ENCODE measurements at places on chromosomes 7 and 10.

DNA sequence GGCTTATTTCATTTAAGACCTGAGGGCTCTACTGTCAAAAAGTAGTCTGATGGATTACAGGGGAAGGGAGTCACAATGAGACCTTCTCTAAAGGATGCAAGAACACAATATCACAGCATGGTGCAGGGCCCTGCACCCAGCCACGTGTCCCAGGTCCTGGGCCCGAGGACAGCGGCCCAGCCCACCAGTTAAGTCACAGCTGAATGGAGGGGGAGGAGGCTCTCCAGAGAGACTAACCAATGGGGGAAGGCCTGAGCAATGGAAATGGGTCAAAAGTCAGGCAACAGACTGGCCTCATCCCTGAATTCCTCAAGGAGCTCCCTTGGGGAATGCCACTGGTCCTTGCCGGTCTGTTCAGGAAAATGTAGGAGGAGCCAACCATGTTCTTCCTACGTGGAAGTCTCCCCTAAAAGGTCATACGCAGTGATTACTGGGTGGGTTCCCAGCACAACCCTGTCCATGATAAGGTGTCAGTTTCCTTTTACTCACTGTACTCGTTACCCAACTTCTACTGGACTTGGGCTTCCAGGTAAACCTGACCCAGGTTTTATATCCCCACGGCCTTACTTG, 28.3 kb downstream of the CCDC3 start:
- DNase-seq: no peak

- peak; percentile 37 for DNase-seq
Observed at GRCh38 chr7:79506481-79506880, 53.0 kb upstream of the MAGI2 start.

GRCh38 chr7:130500463-130500862, 8.6 kb downstream of the MEST start:
- no peak for DNase-seq

GRCh38 chr7:124106575-124106974, 73.7 kb upstream of the TMEM229A start:
- DNase-seq: no peak

GRCh38 chr7:77699056-77699455, 2.8 kb downstream of the RSBN1L start:
- DNase-seq: no peak

GRCh38 chr10:17737027-17737965, 14.7 kb upstream of the TMEM236 start:
- no peak for DNase-seq

GRCh38 chr7:158302274-158303070, 285.2 kb downstream of the PTPRN2 start:
- DNase-seq: no peak

GRCh38 chr10:115945701-115946445, 327.1 kb downstream of the GFRA1 start:
- no peak for DNase-seq

DNA sequence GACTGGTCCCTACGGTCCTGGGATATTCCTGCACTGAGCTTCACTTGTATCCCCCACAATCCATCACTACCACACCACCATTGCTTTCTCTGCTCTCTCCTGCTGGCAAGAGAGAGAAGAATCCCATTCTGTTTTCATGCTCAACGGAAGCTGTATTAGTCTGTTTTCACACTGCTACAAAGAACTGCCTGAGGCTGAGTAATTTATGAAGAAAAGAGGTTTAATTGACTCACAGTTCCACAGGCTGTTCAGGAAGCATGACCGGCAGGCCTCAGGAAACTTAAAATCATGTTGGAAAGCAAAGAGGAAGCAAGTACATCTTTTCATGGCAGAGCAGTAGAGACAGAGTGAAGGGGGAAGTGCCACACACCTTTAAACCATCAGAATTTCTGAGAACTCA, 260.4 kb upstream of the LYZL1 start:
- no peak for DNase-seq

DNA sequence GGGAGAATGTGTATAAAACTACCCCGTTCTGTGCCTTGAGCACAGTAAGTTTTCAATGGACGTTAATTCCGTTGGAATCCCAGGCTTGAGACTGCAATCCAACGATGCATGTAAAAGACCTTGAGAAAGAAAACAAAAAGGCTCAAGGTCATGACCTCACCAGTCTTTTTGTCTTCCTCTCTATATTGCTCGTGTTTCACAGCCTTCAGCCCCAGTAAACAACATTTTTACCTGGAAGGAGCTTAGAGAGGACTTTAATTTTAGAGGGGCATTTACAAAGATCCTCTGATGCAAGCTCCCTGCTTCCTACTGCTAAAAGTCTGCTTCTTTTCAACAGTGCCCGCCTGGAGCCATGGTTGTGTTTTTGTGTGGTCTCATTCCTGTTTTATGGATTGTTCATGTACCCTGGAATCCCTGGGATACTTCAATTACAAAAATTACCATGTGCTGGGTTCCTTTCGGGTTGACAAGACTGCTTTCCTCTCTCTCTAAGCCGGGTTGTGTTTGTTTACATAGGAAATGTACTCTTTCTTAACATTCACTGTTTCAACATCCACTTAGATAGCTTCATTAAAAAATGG, 320.1 kb upstream of the NFE2L3 start:
- DNase-seq: no peak

DNA sequence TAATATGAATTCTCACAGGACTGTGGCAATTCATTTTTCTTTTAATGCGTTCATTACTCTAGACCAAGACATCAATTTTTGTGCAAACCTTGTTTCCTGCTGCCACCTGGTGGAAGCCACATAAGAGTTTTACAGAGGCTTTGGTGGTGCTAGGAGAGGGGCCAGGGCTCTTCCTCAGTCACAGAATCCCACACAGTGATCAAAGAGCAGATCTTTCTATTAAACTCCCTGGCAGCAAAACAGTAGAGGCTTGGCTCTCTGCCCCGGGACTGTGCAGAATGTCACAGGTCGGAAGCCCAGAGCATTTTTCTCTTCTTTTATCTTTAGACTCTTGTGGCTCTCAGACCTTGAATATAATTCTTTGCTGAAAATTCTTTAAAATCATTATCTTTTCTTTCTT, 506.4 kb upstream of the C7orf33 start:
- DNase-seq: peak; percentile 2

DNA sequence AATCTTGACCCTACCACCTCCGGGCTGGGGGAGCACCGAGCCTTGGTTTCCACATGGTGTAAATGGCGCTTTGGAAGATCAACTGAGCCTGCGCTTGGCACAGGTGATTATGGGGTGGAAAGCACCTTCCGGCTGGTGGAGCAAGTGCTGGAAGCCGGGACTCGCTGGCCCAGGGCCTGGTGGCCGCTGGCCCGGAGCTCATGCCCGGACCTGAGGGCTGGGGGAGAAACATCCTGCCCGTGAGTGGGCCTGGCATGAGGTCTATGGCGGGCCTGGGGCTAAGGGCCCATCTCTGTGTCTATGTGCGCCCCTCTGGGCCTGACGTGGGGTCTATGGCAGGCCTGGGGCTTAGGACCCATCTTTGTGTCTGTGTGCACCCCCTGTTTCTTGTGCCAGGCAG, 14.2 kb upstream of the LFNG start:
- DNase-seq: no peak

- DNase-seq: no peak
Observed at GRCh38 chr7:98568891-98569290, 48.2 kb upstream of the NPTX2 start.

GRCh38 chr7:50396856-50397255, 53.3 kb downstream of the FIGNL1 start:
- no peak for DNase-seq

GRCh38 chr7:52831321-52831720, 204.1 kb upstream of the POM121L12 start:
- no peak for DNase-seq

GRCh38 chr10:52571516-52572182, 200.9 kb downstream of the MBL2 start:
- DNase-seq: no peak

GRCh38 chr7:91085175-91085574, 179.1 kb upstream of the FZD1 start:
- DNase-seq: no peak

DNA sequence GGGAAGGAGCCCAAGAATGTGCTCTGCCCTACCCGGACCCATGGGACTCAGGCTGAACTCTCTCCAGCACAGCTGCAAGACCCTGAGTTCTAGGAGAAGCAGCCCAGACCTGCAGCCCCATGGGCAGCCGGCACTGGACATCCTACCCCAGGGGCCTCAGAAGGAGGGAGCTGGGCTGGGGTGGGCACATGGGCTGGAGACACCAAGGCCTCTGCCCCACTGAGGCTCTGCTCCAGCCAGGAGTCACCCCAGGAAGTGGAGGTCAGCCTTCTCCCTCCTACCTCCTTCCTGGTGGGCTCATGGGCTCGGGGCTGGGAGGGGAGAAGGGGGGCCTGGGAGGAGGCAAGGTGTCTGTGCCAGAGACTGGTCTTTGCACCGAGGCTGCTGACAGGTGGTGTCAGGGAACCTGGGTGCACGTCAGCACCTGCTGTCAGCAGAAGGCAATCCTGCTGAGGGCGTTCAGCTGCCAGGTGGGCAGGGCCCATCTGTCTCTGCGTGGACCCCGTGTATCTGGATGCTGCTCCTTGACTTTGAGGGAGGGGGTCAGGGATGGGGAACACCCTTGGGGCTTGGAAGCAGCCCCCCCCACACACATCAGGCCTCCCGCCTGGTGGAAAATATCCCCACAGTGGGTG, 95.2 kb downstream of the PDGFA start:
- DNase-seq: no peak

DNA sequence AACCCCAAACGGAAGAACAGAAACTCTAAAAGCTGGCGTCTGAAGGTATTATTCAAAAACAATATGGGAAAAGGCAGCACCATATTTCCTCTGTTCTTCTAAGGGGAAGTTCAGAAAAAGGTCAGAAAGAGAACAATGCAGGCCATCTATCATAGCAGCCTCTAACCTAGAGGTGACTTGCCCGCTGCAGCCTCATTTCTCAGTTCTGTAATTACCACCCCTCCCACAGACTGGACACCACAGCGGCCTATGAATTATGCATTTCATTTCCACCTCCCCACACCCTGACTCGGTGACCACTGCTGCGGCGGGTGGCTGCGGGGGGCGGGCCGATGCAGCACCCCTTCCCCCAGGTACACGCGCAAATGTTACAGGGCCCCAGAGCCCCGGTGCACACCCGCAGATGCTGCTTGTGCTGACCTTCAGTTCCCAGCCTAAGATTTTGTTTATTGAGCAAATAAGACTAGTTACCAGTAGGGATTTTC, 125.5 kb downstream of the CLEC2L start:
- no peak for DNase-seq

DNA sequence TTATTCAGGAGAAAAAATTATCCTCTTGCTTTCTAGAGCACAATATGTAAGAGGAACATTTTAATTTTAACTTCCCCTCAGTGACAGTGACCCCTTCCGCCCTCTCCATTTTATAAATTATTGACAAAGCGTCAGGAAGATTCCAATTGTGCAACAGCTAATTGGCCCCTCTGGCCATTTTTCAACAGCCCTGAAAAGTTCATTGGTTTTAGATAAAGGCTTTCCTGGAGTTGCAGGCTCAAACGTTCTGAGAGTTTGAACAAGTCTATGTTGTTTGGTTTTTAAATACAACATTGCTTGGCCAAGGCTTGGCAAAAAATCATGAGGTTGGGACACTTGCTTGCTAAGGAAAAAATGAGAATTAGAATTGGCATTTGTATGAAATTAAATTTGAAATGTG, 422.2 kb upstream of the ANKRD30A start:
- DNase-seq: no peak

GRCh38 chr10:19316204-19316870, 267.7 kb downstream of the MALRD1 start:
- no peak for DNase-seq

DNA sequence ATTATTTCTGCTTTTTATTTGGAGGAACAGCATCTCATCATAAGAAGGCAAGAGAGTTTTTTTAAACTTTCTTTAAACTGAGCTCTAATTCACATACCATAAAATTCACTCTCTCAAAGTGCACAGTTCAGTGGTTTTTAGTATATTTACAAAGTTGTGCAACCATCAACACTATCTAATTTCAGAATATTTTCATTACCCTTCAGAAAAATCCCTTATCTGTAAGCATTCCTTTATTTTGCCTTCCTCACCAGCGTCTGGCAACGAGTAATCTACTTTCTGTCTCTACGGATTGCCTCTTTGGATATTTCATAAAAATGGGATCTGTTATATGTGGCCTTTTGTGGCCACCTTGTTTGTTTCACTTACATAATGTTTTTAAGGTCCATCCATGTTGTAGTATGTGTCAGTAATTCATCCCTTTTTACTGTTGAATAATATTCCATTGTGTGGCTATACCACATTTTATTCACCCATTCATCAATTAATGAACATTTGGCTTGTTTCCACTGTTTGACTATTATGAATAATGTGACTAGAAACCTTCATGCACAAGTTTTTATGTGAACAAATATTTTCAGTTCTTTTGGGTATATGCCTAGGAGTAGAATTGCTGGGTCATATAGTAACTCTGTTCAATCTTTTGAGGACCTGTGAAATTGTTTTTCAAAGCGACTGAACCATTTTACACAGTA, 181.5 kb downstream of the TRIL start:
- DNase-seq: no peak

GRCh38 chr7:18278316-18278715, 217.2 kb upstream of the HDAC9 start:
- DNase-seq: no peak

DNA sequence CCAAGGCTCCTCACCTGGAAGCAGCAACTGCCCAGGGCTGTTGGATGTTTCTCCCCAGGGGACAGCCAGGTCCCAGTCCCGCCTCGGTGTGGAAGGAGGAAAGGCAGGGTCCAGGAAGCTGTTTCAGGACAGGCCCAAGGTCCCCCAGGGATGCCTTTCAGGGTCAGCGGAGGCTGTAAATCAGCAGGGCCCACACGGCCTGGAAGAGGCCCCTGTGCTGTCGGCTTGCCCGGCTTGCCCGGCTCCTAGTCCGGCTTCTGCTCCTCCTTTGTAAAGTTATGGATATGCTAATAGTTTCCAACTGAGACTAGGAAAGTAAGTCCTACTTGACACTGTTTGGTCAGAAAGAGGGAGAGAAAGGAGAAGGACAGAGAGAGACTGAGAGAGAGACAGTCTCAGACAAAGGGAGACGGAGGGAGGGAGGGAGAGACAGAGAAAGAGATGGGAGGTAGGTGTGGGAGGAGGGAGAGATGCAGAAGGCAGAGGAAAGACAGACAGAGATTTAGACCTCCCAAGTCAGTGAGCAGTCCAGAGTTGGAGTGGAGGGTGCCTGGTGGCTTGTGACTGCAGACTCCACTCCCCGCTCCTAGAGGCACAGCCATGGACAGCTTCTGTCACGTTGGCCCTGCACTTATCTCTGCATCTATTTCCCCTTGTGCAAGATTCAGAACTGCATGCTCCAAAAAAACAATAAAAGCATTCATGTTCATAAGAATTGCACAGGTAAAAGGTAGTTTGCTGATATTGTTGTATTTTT, 10.5 kb downstream of the IKZF1 start:
- DNase-seq: no peak

DNA sequence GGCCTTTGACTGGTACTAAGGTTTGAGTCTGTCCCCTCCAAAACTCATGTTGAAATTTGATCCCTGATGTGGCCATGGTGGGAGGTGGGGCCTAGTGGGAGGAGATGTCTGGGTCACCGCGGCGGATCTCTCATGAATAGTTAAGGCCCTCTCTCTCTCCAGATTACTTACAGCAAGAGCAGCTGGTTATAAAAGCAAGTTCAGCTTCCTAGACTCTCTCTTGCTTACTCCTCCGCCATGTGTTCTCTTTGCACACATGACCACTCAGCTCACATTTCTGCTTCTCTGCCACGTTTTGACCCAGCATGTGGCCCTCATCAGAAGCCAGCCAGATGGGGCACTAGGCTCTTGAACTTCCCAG, 29.9 kb upstream of the ZMIZ1 start:
- no peak for DNase-seq
